ENCODE measurements at places on chromosomes 3 and 15.

- DNase-seq, result peak; percentile 19
Observed at GRCh38 chr3:39541917-39542329, 74.4 kb downstream of the MOBP start.

GRCh38 chr15:31486906-31487695 lies 160.5 kb downstream of the KLF13 start:
- DNase-seq, result no peak

DNA sequence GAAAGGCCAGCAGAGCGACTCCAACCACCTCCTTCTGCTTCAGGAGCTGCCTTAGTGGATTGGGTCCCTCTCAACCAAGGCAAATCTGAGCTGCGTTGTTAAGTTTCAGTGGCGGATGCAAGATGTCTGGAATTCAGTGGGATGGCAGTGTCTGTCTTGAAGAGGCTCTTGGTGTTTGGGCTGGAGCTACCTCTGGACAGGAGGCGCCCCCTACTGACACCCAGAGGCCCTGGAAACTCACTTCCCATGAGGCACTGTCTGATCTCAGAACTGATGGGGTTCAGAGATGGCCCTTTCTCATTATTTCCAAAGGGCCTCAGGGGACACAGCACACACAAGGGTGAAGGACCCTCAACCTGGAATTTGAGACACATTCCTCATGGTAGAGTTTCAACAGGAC lies 6.0 kb upstream of the SLC28A1 start:
- no peak for DNase-seq

- no peak for DNase-seq
Observed at GRCh38 chr15:31461375-31461774, 134.7 kb downstream of the KLF13 start.

- DNase-seq, result no peak
Observed at GRCh38 chr15:60115579-60116380, 111.7 kb downstream of the FOXB1 start.

- DNase-seq, result no peak
Observed at GRCh38 chr3:157436583-157437291, at the start of gene PTX3. Gene PTX3, plus strand, starts transcription at chr3:157436850. Its CDS starts 84 bp downstream, at chr3:157436934.

DNA sequence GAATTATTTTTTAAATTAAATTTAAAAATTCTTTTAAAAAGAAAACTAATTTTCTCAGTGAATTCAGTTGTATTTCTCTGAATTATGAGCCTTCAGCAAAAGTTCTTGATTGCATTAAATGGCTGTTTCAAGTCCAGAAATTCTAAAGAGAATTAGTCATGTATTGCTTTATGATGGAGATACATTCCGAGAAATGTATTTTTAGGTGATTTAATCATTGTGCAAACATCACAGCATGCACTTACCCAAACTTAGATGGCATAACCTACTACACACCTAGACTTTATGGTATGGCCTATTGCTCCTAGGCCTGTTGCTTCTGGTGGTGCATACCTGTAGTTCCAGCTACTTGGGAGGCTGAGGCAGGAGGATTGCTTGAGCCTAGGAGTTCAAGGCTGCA lies 44.3 kb upstream of the GCNT3 start:
- no peak for DNase-seq

- no peak for DNase-seq
Observed at GRCh38 chr15:65906396-65906795, 37.1 kb downstream of the RAB11A start.
